NCI-H446 (cell line): ENCODE measurements at places on chromosomes 3 and 15.

- DNase-seq = no peak
Observed at GRCh38 chr15:92687746-92688145, 32.2 kb upstream of the FAM174B start.

- DNase-seq = no peak
Observed at GRCh38 chr15:60673918-60674558, 195.1 kb upstream of the ICE2 start.

DNA sequence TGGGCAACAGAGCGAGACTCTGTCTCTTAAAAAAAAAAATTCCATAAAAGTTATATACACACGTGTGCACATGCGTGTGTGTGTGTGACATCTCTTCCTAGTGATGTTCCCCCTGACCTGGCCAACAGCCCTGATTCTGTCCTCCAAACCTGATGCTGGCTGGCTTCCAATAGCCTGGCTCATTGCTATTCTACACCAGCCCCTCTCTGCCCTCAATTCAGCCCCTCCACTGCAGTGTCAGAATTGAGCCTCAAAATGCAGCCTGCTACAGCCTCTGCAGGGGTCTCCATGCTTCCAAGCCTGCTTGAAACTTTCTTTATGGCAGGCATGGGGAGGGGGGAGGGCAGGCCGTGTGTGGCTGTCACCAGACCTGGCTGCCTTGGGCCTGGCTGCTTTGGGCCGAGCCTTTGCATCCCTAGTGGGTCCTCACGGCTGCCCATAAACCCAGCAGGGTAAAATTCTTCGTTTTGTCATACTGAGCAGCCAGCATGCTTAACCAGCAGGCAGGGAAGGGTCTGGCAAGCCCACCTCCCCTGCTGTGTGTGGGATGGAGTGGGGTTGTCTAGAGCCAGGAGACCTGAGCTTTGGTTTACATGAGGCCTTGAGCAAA, 22.7 kb upstream of the DOCK3 start:
- DNase-seq = no peak

DNA sequence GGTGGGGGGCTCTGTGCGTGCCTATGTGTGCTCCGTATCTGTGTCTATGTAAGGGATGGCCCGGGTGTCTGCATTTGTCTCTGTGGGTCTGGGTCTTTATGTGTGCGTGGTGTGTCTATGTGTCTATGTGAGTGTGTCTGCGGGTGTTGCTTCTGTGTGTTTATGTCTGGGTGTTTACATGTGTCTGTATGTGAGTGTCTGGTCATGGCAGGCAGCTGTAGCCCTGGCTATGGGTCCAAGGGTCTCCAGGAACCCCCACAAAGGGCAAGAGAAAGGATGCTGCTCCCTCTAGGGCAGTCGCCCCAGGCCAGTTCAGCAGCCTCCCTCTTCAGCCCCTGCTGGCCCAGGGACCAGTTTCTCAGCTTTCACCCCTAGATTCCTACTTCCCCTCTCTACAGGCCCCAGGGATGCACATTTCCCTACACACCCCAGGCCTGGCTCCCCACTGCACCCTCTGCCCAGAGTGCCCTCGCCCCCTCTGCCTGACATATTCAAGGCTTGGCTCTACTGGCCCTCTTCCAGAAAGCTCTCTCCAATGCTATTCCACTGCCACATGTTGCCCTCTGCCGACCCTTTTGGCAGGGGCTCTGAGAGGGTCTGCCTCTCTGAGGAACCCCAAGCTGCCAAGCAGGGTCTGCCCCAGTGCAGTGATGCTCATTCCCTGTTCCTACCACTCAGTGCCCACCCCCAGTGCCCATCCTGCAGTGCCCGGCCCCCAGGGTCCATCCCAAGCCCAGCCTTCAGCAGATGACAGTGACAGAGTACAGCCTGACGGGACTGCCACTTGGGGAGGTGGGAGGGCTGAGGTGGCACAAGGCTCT, 1.0 kb upstream of the MYL3 start:
- DNase-seq = no peak
